ENCODE measurements at places on chromosomes 3 and 15. TPM values are rescaled to one million over a fixed set of nuclear protein-coding genes. Genes with fewer than 3 reads are reported as not detected.

FBXW12 gene
- 0.44 TPM for total RNA-seq

CPEB1 gene
- total RNA-seq = 0.84 TPM

LYZL4 gene
- not detected for total RNA-seq

XIRP1 gene
- total RNA-seq = not detected

CORO2B gene
- total RNA-seq = 23.1 TPM

DNA sequence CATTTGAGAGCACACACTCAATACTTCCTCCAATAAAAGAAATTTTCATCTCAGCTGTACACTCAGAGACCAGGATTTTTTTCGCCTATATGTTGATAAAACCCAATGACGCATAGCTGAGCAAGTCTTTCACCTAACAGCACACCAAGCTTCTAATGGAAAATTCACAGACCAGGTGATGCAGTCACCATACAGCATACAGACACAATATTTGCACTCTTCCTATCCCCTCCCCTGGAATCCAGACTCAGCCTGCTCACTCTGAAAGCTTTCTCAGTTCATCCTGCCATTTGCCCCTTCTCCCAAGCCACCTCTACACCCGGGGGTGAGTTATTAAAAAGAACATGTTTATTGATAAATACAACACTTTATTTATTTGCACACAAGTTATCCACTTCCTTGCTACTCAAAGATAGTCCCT lies 1.7 kb downstream of the TBC1D5 start:
- DNase-seq = no peak
- peaks cover 51% of the 10 kb centered on the region for H3K4me1 ChIP-seq
- H3K4me3 ChIP-seq = peak overlapping the region; percentile 98
- H3K27ac ChIP-seq = peak overlapping the region; percentile 91

GRCh38 chr3:23239211-23240068 lies 36.3 kb downstream of the UBE2E2 start:
- no peak overlapping the region for H3K4me3 ChIP-seq
- H3K27me3 ChIP-seq = no peaks in the 10 kb centered on the region

GRCh38 chr3:108428586-108428985 lies 81.8 kb downstream of the MYH15 start:
- H3K4me1 ChIP-seq = no peaks in the 10 kb centered on the region
- H3K27ac ChIP-seq = no peak overlapping the region
- H3K4me3 ChIP-seq = no peak overlapping the region
- H3K27me3 ChIP-seq = no peaks in the 10 kb centered on the region

- peaks cover 20% of the 10 kb centered on the region for H3K4me1 ChIP-seq
- H3K27me3 ChIP-seq = no peaks in the 10 kb centered on the region
- no peak overlapping the region for H3K4me3 ChIP-seq
- H3K27ac ChIP-seq = no peak overlapping the region
- peaks cover 6% of the 10 kb centered on the region for H3K36me3 ChIP-seq
- no peak for DNase-seq
Observed at GRCh38 chr3:99920481-99921376, 103.1 kb downstream of the CMSS1 start.

- H3K4me3 ChIP-seq = no peak overlapping the region
- H3K4me1 ChIP-seq = peaks cover 31% of the 10 kb centered on the region
- H3K27me3 ChIP-seq = no peaks in the 10 kb centered on the region
- no peak overlapping the region for H3K27ac ChIP-seq
Observed at GRCh38 chr3:114874522-114874971, 272.5 kb downstream of the ZBTB20 start.

- peak overlapping the region; percentile 96 for H3K4me3 ChIP-seq
- H3K4me1 ChIP-seq = peaks cover 62% of the 10 kb centered on the region
- no peak for DNase-seq
- peaks cover 11% of the 10 kb centered on the region for H3K36me3 ChIP-seq
Observed at GRCh38 chr15:45184562-45185041, 3.2 kb downstream of the SHF start.

DNA sequence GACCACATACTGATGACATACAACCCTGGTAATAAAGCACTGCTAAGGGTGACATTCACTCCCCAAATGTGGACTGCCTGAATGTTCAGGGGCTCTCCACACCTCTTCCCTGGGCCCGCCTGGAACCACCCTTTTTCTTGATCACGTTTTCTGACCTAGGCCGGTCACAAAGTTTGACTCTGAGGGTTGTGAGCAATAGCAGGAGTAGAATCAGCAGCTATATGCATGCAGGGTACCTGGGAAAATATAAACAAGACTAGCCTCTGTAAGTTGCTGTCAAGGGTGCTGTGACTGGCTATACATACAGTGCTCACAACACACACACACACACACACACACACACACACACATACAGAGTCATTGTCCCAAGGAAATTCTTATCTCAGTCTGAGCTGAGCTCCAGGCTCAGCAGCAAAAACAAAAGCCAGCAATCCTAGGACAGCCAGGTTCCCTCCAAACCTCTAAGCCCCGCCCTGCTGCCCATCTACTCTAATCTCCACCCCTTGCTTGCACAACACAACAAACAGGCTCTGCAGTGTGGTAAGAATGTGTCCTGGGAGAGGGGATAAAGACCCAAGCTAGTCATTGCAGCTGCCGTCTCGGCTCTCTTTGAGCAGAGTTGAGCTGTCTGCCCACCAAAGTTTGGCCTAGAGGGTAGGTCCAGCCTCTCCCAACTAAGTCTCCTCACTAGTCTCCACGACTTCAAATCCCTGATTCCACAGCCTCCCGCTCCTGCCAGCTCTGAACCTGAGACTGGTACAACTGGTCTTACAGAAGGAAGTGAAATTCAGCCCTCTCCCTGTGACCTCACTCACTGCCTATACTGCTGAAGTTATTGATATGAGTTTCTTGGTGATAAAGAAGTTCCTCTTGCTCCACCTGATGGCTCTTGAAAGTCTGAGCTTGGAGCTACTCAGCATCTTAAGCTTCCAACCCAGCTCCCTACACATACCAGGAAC lies 2.2 kb downstream of the BMF start:
- no peak for DNase-seq
- H3K36me3 ChIP-seq = peaks cover 2% of the 10 kb centered on the region
- H3K4me3 ChIP-seq = peak overlapping the region; percentile 92
- peaks cover 2% of the 10 kb centered on the region for H3K27me3 ChIP-seq
- H3K4me1 ChIP-seq = peaks cover 68% of the 10 kb centered on the region

- no peak for DNase-seq
- H3K36me3 ChIP-seq = peaks cover 20% of the 10 kb centered on the region
- H3K27me3 ChIP-seq = no peaks in the 10 kb centered on the region
- H3K4me1 ChIP-seq = peaks cover 7% of the 10 kb centered on the region
- no peak overlapping the region for H3K4me3 ChIP-seq
Observed at GRCh38 chr15:57019496-57020160, 101.2 kb downstream of the TCF12 start.

- H3K4me3 ChIP-seq = no peak overlapping the region
- no peak for DNase-seq
- peaks cover 3% of the 10 kb centered on the region for H3K36me3 ChIP-seq
Observed at GRCh38 chr3:133874344-133874743, 21.3 kb downstream of the RAB6B start.

DNA sequence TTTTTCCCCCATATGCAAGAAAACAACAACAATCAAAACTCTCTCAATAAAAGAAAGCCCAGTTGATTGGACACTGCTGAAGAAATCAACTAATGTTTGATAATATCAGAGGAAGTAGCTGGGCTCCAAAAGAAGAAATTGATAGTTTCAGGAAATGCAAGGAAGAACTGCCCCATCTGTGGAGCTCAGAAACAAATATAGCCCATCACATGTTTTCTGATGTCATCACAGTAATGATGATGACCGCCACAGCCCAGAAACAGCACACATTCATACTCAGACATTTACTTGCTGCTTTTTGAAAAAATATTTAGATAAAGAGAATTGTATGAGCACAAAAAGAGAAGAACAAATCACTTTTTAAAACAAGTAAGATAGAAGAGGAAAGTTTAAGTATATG lies 67.6 kb downstream of the GOLIM4 start:
- peaks cover 7% of the 10 kb centered on the region for H3K4me1 ChIP-seq
- no peak overlapping the region for H3K27ac ChIP-seq
- no peak for DNase-seq

- H3K27ac ChIP-seq = no peak overlapping the region
- H3K36me3 ChIP-seq = no peaks in the 10 kb centered on the region
- H3K4me3 ChIP-seq = no peak overlapping the region
- peaks cover 2% of the 10 kb centered on the region for H3K27me3 ChIP-seq
- peaks cover 3% of the 10 kb centered on the region for H3K4me1 ChIP-seq
- DNase-seq = no peak
Observed at GRCh38 chr3:66047311-66048050, 8.8 kb upstream of the MAGI1 start.

DNA sequence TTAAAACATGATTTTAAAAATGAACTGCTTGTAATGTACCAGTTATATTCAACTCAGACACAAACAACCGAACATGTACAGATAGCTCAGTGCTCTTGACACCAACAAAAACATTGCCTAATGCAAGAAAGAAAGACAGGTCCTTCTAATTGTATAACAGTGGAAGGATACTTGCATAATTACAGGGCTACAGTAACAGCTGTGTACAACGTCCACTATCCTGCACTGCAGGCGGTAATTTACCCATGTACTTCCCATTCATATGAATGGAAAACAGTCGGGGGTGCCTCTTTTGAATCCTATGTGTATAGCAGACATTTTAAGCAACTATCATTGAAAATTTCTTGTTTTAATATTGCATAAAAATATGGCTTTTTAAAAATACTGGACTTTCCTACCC lies 41.1 kb upstream of the PLSCR5 start:
- no peak overlapping the region for H3K4me3 ChIP-seq
- H3K27me3 ChIP-seq = no peaks in the 10 kb centered on the region
- H3K4me1 ChIP-seq = no peaks in the 10 kb centered on the region

DNA sequence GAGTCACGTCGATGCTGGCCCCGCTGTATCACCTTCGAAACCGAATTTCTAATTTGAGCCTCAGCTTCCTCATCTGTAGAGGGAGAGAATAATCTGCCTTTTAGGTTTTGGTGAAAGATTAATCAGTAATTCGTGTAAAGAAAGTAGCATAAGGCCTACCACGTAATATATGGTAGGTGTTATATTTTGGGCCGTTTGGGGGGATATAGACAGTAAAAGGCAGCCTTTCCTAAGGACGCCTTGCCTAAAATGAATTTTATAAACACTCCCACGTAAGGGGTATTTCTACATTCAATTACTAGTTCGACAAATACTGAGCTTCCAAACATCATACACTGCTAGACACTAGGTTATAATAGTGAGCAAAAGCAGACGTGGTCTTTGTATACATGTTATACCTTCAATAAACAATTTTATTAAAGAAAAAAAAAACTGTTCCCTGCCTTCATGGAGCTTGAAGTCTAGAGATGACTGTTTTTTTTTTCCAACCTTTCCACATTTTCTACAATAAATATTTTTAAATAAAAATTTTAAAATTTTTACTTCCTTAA lies 737 bp downstream of the JAGN1 start:
- H3K4me3 ChIP-seq = peak overlapping the region; percentile 99
- no peak for DNase-seq
- no peaks in the 10 kb centered on the region for H3K27me3 ChIP-seq
- H3K36me3 ChIP-seq = peaks cover 13% of the 10 kb centered on the region
- peaks cover 19% of the 10 kb centered on the region for H3K4me1 ChIP-seq
- H3K27ac ChIP-seq = peak overlapping the region; percentile 99

DNA sequence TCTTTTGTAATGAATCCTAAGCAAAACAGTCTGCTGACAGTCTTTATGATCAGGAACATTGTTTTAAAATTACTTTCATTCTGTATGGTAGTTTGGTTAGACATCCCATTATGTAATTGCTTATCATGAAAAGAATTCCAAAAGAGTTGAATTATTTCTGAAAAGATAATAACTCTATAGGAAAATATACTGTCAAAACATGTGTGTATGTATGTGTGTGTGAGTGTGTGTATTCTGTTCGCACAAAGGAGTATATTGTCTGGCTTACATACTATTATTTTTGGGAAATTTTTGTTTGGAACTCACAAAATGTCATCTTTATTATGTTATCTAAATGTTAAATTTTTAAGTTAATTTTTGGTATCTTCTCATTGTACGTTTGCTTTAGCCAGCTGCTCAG lies 1075.9 kb downstream of the ZPLD1 start:
- no peak overlapping the region for H3K27ac ChIP-seq
- H3K4me1 ChIP-seq = no peaks in the 10 kb centered on the region
- no peaks in the 10 kb centered on the region for H3K27me3 ChIP-seq
- DNase-seq = no peak
- peaks cover 3% of the 10 kb centered on the region for H3K36me3 ChIP-seq

DNA sequence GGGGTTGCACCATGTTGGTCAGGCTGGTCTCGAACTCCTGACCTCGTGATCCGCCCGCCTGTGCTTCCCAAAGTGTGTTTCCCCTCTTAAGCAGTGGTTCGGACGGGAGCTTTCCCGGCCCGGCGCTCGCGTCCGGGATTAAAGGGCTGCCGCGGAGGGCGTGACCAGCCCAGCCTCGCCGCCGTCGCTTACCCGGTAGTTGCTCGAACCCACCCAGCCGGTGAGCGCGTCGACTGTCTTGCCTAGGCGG lies 513 bp downstream of the CLASP2 start:
- no peaks in the 10 kb centered on the region for H3K27me3 ChIP-seq
- peak overlapping the region; percentile 47 for H3K27ac ChIP-seq
- H3K4me1 ChIP-seq = peaks cover 7% of the 10 kb centered on the region
- peaks cover 3% of the 10 kb centered on the region for H3K36me3 ChIP-seq
- peak; percentile 51 for DNase-seq

GRCh38 chr3:133236901-133237300 lies 163.0 kb upstream of the BFSP2 start:
- no peak overlapping the region for H3K27ac ChIP-seq
- no peaks in the 10 kb centered on the region for H3K4me1 ChIP-seq
- peaks cover 3% of the 10 kb centered on the region for H3K36me3 ChIP-seq
- H3K4me3 ChIP-seq = no peak overlapping the region

DNA sequence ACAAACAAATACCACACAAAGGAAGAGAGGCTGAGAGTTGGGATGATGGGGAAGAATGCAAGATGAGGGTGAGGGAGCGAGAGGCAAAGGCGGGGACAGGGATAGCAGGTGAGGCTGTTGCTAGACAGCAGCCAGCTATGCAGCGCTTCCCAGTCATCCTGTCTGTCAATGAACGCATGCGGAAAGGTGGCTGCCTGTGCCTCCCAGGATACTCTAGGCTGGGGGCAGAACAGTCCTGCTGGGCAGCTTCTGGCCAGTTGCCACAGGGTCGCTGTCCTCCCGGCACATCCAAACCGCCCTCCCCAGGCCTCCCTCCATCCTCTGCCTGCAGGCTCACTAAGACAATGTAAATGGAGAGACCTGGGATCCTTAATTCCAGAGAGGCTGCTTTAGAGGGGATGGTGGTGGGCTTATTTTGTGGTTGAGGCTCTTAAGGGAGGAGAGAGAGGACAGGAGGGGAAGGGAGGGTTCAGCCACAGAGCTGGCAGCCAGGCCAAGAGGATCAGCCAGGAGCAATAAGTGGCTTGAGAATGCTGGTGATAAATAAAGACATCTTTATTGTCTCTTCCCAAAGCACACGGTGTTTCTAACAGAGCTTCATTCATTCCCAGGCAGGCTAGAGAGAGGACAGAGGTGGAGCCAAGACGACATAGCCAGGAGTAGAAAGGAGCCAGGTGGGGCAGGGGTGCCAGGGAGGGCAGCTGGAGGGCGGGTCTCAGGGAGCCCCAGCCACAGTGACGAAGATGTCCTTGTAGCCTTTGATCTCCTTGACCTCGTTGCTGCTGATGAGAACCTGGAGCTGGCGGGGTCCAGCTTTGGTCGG lies 9.2 kb upstream of the TGM5 start:
- H3K27ac ChIP-seq = no peak overlapping the region
- DNase-seq = no peak
- no peak overlapping the region for H3K4me3 ChIP-seq

- H3K27me3 ChIP-seq = no peaks in the 10 kb centered on the region
- no peak overlapping the region for H3K4me3 ChIP-seq
- no peak for DNase-seq
- no peak overlapping the region for H3K27ac ChIP-seq
- peaks cover 7% of the 10 kb centered on the region for H3K4me1 ChIP-seq
Observed at GRCh38 chr3:197132916-197133530, 103.4 kb upstream of the MELTF start.

Data from neural crest cell (in vitro differentiated cells).